ENCODE measurements at places on chromosomes 2 and 18. TPM values are rescaled to one million over a fixed set of nuclear protein-coding genes. Genes with fewer than 3 reads are reported as not detected.

GRCh38 chr2:96452053-96452452 is 53.1 kb downstream of the NEURL3 start:
- DNase-seq, result no peak

GRCh38 chr2:40218679-40219078 is 233.2 kb downstream of the SLC8A1 start:
- DNase-seq, result no peak

GRCh38 chr2:238158018-238158508 is 707 bp upstream of the ERFE start:
- no peak for DNase-seq

GRCh38 chr2:96407041-96407918 is 71.7 kb downstream of the NCAPH start:
- DNase-seq, result peak; percentile 80

DNA sequence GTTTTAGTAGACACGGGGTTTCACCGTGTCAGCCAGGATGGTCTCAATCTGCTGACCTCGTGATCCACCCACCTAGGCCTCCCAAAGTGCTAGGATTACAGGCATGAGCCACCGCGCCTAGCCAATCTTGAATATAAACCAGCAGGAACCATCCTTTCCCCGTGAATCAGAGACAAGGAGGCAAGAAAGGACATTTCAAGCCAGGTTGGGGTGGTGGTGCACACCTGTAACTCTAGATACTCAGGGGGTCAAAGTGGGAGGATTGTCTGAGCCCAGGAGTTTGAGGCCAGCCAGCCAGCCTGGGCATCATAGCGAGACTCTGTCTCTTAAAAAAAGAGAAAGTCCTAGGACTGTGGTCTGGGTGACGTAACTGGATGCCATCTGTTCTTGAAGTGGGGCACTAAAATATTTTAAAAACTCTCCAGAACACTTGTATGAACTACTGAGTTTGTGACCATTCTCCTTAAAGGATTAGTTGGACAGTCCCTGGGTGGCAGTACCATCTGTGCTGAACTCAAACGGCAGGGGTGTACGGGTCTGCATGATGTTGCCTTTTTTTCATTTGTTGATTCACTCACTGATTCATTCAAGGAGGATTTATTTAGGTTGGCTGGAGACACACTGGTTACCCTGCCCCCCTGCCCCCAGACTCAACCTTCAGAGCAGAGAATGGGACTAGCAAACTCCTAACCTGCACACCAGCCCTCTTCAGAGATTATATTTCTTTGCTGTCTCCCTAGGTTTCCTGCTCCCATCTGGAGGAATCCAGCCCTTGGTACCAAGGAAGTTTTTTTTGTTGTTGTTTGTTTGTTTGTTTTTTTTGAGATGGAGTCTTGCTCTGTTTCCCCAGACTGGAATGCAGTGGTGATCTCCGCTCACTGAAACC is 2.9 kb upstream of the TLX2 start:
- DNase-seq, result no peak

GRCh38 chr18:38933910-38934510 is 1368.4 kb upstream of the CELF4 start:
- DNase-seq, result no peak

- DNase-seq, result no peak
Observed at GRCh38 chr2:95047629-95048510, 22.4 kb downstream of the MAL start.

- no peak for DNase-seq
Observed at GRCh38 chr2:110828330-110828729, 96.0 kb downstream of the ACOXL start.

- peak; percentile 62 for DNase-seq
Observed at GRCh38 chr2:133063775-133064174, 393.8 kb upstream of the LYPD1 start.

DNA sequence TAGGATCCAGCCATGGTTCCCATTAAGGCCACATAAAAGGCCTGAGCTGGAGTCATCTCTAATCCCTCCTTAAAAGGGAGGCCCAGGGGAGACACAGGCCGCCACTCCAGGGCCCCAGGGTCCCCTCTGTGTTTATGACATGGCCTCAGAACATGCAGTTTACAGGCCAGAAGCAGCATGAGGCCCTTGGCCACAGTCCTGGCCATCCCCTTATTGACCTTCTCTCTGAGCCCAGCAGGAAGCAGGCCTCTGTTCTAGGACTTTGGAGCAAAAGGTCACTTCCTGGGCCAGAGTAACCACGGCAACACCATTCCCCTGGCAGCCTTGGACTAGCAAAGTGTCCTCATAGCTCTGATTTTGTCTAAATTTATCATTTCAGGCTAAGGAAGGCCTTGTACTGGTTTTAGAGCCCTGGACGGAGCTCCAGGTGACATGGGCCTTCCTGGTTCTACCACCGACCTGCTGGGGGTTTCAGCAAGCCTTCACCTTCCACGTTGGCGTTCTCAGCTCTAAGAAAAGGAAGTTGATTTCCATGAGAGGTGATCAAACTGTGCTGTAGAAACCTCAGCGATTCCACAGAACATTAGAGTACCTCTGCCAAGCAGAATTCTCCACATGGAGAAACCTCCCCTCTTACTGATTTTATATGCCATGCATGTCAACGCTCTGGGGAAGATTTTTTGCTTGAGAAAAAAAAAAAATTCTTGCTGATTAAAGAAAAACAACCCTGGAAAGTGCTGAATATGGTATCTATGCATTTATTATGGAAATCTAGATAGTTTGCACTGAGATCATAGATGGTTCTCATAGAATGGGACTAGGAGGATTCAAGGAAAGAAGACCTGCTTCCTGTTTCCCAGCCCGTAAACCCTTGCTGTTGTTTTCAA is 53.7 kb downstream of the HS1BP3 start:
- no peak for DNase-seq

- DNase-seq, result no peak
Observed at GRCh38 chr18:53411511-53411910, 813.0 kb downstream of the MBD2 start.

DNA sequence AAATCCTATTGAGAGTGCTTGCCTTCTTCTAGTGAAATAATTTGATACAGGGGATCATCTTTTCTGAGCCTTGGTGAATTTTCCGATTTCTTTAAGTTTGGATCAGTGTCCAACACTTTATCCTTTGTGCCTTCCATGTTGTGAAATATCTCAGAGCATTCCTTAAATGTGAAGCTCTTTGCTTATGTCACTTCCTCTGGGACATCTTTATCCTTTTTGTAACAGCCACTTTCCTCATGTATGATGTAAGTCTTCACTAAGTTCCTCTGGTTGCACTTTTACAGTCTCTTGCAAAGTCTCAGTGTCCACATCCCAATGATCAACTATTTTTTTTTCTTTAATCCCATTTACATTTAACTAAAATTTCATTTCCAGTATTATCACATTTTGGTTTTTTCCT is 254.2 kb downstream of the EN1 start:
- no peak for DNase-seq

TMEM169 gene
- total RNA-seq, result 0.48 TPM

FBXO41 gene
- total RNA-seq, result 2.9 TPM
